ENCODE measurements at places on chromosomes 5 and 9. TPM values are rescaled to one million over a fixed set of nuclear protein-coding genes. Genes with fewer than 3 reads are reported as not detected.

DNA sequence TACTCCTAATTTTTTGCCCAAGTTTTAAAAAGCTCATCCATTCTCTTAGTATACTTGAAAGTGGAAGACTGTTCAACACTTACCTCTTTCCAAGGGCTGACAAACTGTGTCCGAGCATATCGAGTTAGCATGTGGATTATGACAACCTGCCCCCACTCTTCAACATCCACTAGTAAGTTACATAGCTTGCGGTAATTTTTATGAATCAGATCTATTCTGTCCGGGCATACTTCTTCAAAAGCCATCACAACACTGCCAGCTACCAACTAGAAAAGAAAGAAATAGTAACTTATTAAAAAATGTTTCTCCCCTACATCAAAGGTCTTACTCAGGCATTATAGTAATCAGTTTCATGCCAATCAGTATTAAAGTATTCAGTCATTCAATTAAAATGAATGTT lies 78.5 kb downstream of the AP3B1 start:
- DNase-seq = no peak

- no peak for DNase-seq
These were observed 165.7 kb upstream of the IRX1 start for GRCh38 chr5:3429962-3430361.

GRCh38 chr9:90188656-90189055 lies 454.0 kb downstream of the DIRAS2 start:
- no peak for DNase-seq

DNA sequence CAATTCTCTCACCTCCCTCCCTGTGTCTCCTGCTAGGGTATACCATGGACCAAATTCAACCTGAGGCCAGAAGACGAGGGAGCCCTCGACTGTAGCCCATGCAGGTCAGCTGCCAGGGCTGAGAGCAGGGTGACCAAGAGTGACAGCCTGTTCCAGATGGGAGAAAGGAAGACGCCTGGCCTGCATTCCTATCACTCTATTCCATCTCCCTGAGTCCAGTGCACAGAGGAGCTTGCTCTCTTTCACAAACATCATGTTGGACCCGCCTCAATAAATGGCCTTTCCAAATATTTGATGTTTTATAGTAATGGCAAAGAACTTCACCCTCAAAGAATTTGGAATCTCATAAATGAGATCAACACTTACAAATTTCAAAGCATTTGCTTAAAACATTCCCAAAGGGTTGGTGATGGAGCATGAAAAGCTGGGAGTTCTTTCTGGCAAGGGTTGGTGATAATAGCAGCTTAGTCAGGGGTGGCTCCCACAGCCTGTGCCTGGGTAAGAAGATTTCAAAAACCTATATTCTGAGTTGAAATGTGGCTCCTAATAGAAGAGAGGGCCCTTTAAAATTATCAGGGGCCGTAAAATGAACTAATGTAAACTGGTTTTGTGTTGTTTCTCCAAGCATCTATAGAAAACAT lies 393.1 kb downstream of the EFNA5 start:
- no peak for DNase-seq

- DNase-seq = no peak
These were observed 249.0 kb downstream of the MLLT3 start for GRCh38 chr9:20373263-20373662.

DNA sequence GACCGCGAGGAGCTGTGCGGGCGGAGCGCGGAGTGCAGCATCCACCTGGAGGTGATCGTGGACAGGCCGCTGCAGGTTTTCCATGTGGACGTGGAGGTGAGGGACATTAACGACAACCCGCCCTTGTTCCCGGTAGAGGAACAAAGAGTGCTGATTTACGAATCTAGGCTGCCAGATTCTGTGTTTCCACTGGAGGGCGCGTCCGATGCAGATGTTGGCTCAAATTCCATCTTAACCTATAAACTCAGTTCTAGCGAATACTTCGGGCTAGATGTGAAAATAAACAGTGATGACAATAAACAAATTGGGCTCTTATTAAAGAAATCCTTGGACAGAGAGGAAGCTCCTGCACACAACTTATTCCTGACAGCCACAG lies 590 bp downstream of the PCDHA6 start:
- DNase-seq = no peak

DNA sequence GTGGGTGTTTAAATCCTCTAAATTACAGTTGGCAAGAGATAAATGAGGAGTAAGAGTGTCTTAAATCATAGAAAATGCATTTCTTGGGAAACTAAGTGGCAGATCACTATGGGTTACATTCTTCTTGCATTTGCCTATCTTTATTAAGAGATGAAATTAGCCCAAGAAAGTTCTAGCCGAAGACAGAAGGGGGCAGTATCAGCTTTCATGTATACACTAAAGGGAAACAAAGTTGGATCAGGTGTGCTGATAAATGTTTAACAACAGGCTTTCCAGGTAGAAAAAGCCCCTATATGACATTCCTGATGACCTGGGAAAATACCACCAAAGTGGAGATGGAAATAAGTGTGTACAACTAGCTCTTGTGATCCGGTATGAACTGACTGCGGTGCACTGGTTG lies 81.9 kb upstream of the TLR4 start:
- no peak for DNase-seq

DNA sequence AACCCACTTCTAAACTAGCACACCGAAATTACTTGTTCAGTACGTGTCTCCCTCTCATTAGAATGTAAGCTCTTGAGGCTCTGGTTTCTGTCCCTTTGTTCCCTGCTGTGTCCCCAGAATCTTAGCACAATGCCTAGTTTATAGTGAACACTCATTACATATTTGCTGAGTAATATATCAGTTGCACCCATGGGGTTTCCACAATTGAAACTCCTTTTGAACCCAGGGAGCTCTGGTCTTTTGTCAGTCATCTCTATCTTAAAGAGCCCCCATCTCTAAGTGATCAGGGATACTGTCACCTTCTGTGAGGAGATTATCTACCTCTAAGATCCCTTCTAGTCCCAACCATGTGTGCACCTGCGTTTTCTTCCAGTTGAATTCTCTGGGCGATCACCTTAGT lies 12.8 kb downstream of the CAMK4 start:
- no peak for DNase-seq

GRCh38 chr9:96015876-96016686 lies 140.6 kb downstream of the ERCC6L2 start:
- no peak for DNase-seq

- no peak for DNase-seq
These were observed 106.5 kb upstream of the DMRT1 start for GRCh38 chr9:734831-735511.

DNA sequence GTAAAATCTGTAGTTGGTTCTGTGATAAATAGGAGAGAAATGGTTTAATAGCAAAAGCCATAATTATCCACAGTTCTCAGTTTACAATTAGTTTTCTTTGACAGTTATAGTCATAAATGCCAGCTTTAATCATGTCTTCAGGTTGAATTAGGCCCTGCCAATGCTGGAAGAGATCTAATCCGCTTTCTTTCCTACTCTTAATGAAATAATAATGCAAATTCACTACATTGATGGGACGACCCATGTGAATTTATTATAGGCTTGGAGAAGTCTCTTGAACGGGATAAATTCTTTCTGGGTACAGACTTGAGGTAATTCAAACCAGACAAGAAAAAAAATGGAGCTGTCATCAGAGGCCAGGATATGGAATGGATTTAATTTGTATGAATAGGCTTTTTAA lies 950.4 kb downstream of the EFNA5 start:
- DNase-seq = no peak

GRCh38 chr9:98563988-98564387 lies 144.7 kb downstream of the GABBR2 start:
- no peak for DNase-seq

DNA sequence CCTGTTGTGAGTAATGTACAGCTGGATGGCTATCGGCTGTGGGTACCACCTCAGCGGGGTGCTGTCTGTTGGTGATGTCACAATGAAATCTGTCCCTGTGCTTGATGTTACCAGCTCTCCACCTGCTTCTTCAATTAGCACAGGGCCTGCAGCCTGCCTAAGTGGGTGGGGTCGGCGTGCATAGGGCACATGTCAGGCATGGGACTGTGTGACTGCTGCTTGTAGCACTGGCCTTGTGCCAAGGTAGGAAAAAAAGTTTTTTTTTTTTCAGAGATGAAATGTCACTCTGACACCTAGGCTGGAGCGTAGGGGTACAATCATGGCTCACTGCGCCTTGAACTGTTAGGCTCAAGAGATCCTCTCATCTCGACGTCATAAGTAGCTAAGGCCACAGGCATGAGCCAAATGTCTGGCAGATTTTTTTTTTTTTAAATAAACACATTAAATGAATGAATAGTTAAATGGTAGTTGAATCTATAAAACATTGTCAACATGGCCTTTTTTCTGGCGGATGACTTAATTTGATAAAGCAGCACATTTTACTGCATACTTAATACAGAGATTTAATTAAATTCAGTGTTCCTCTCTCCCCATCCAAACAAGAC lies 222.5 kb downstream of the NXNL2 start:
- no peak for DNase-seq

GRCh38 chr9:90240541-90240940 lies 402.1 kb downstream of the DIRAS2 start:
- no peak for DNase-seq

- DNase-seq = peak; percentile 72
These were observed 5.7 kb upstream of the ADRB2 start for GRCh38 chr5:148820461-148821395.

DNA sequence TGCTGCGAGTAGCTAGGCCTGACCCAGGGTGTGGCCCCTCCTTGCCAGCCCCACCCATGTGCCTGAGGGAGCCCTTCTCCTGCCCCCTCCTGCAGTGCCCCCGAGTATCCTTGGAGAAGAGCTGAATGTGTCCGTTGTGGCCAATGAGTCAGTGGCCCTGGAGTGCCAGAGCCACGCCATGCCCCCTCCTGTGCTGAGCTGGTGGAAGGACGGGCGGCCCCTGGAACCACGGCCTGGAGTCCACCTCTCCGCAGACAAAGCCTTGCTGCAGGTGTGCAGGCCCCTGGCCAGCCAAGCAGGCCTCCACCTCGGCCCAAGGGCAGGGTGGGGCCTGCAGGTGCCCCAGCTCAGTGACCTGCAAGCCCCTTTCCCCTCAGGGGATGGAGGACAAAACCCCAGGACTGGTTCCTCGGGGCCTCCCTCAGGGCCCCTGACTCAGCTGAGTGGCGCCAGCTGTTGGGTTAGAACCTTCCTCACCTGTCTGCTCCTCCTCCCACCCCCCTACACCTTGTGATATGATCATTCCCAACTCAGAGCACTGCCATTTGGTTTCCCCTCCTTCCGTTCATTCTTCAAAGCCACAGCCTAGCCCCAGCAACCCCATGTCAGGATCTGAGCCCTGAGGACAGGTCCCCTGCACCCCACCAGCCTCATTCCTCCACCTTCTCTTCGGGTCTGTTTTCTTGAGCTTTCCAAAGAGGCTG lies 80.0 kb upstream of the ASS1 start:
- no peak for DNase-seq

- DNase-seq = no peak
These were observed 41.7 kb downstream of the EBF1 start for GRCh38 chr5:159057996-159058395.

GRCh38 chr5:143674469-143674786 lies 137.5 kb upstream of the HMHB1 start:
- no peak for DNase-seq

- no peak for DNase-seq
These were observed 404.7 kb upstream of the IRX1 start for GRCh38 chr5:3190930-3191329.

DNA sequence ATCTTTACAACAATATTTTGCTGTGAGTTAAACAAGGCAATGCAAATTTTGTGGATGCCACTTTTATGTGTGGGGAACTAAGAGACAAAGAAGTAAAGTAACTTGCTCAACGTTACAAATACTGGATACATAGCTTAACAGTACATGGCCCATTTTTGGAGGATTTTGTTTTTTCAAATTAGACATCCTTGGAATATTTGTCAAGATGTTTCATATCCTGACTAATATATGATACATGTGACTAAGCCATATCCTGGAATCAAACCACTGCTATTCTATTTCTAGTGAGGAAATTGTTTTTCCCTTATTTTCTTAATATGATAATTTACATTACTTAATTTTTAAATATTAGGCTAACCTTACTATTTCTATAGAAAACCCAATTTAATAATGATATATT lies 529.8 kb downstream of the DMRTA1 start:
- no peak for DNase-seq

DNA sequence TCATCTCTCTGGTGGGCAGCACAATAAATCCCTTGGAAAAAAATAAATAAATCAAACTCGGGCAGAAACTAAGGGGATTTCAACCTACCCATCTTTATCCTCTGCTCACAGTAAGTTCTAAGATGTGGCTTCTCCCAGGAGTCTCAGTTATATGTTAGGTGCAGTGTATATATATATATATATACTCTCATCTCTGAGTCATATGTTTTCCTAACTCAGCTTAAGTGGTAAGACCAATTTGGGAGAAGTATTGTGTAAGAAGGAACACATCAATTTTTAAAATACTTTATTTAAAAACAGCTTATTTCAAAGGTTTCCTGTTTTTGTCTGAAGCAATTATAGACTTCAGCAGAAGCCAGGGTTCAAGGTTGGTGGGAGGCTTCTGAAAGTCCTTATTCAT lies 20.3 kb upstream of the OSMR start:
- no peak for DNase-seq

- peak; percentile 83 for DNase-seq
These were observed 2.6 kb upstream of the FOXB2 start for GRCh38 chr9:77016526-77017504.

- DNase-seq = no peak
These were observed 623.3 kb downstream of the HINT1 start for GRCh38 chr5:130541617-130542221.

DNA sequence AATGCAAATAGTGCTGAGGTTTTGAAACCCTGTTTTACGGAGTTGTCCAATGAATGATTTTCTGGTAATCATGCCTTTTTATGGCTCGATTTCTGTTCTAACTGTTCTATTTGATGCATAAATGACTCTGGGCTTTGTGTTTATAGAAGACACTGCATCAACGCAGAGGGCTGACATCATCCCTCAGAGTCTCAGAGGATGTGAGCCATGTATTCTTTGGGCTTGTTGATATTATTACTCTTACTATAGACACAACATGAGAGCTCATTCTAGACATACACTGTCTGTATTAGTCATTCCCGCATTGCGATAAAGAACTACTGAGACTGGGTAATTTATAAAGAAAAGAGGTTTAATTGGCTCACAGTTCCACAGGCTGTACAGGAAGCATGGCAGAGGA lies 31.6 kb downstream of the CDH6 start:
- DNase-seq = no peak

The IFNA21 gene
- total RNA-seq = not detected

The PCDHB5 gene
- 1.2 TPM for total RNA-seq

The ANKRD31 gene
- 0.29 TPM for total RNA-seq

The GPR151 gene
- 13.5 TPM for total RNA-seq

The INSL6 gene
- total RNA-seq = not detected

The PCDHA4 gene
- total RNA-seq = 3.8 TPM

The LHX3 gene
- total RNA-seq = not detected

The RAD50 gene
- 50.7 TPM for total RNA-seq

The PCDHGA10 gene
- total RNA-seq = 20.7 TPM

The CARTPT gene
- total RNA-seq = not detected

The ADRB2 gene
- total RNA-seq = 0.80 TPM

The IL13 gene
- total RNA-seq = not detected

The CCDC171 gene
- total RNA-seq = 8.3 TPM

The SLC36A2 gene
- 0.45 TPM for total RNA-seq

Data from endodermal cell (in vitro differentiated cells).